CMK (cell line): ENCODE measurements at places on chromosomes 2 and 18.
A peak's percentile ranks its signal among the peaks of the same experiment; 100 is the strongest.

DNA sequence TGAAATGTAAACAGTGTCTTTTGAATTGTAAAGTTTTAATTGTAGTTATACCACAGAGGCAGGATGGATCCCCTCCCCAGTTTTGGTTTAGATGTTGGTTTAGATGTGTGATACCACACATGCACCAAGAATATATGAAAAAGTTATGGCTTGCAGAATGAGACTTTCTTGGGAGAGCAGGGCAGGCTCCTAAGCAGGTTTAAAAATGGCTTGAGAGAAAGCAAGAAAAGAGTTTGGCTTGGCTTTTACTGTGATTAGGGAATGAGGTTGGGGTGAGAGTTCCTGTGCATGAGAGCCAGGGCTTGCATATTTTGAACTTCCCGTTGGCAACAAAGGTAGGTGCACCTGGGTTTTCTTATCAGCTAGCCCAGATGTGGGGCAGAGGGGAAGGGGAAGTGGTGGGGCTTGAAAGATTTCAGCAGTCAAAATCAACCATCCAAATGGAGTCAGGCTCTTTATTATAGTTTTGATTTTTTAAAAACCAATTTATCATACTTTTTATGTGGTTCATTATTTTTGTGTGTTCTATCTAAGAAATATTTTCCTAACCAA is 246.9 kb downstream of the MTX2 start:
- no peak for DNase-seq

GRCh38 chr18:46053368-46054095 is 18.5 kb downstream of the PSTPIP2 start:
- DNase-seq, result no peak

- no peak for DNase-seq
These were observed 47.8 kb downstream of the PHLPP1 start for GRCh38 chr18:62763101-62763521.

- no peak for DNase-seq
These were observed 71.1 kb downstream of the DOCK10 start for GRCh38 chr2:224971214-224971613.

- DNase-seq, result no peak
These were observed 64.1 kb downstream of the NPPC start for GRCh38 chr2:231862071-231862470.

- no peak for DNase-seq
These were observed 61.7 kb downstream of the CD226 start for GRCh38 chr18:69885841-69886531.

DNA sequence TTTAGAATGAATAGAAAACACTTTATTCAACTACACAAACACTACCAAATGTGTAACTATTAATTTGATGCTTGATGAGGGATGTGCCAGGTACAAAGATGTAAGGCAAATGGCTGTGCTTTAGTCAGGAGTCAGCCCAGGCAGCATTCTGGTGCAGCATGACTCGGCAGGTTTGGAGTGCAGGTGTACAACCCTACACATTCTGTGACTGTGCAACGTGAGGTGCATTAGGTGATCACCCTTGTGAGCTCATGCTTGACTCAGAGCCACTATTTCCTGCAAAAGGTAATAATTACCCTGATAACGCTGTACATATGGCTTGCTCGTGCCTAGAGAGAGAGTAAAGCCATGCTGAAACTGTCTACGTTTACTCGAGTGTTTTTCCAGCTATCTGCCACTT is 288.7 kb upstream of the DSEL start:
- no peak for DNase-seq

GRCh38 chr18:2657788-2658458 is 2.4 kb downstream of the SMCHD1 start:
- no peak for DNase-seq

- DNase-seq, result no peak
These were observed 151.1 kb downstream of the MBP start for GRCh38 chr18:76981396-76981968.

DNA sequence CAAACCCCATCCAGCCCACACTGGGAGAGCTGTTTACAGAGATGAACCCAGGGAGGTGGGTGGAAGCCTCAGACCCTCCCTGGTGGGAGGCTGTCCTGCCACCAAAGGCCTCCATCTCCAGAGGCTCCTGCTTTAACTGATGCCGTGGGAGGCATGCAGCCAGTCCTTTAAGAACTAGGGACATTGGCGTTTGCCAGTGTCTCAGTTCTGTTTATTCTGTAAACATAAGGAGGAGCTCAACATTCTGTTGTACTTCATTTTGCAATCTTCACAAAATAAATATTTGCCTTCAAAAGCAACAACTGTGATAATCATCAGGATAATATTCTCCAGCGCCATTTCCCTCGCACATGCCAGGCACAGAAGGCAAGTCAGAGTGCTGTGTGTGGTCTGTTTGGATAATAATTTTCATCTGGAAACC is 6.8 kb downstream of the EDAR start:
- DNase-seq, result no peak

DNA sequence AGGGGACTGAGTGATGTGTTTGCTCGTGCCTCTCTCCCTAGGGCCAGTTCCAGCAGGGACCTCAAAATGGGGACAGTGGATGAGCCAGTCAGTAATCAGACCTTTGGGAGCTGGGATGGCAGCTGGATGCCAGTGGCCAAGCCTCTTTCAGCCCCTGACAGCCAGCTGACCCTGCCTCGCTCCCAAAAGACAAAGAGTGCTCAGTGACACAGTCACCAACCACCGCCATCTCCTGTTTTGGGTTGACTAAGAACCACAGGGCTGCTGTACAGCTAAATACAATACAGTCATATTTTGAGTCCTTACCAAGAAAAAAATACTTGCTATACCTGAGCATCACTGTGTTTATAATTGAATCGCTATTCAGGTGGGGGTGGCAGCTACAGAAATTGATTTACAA is 75.7 kb downstream of the POU3F3 start:
- DNase-seq, result no peak

GRCh38 chr2:101699755-101700461 is 2.4 kb downstream of the MAP4K4 start:
- no peak for DNase-seq

GRCh38 chr2:102048465-102048864 is 56.7 kb downstream of the IL1R2 start:
- no peak for DNase-seq

DNA sequence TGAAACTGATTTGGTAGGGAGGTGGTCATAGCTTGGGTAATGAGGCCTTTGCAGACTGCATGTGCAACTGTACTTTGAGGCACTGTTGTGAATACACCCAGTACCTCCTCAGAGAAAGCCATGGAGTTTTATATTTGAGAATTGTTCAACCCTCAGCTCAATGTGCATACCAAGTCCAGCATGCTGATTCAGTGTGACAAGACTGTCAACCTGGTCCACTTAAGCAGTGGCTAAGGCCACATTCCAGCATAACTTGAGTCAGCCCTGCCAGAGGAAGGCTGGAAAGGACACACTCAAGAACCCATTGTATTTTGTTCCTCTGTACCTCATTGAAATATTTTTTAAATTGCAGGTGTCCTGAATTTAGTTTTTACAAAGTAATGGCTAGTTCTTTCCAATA is 121.8 kb upstream of the HNMT start:
- no peak for DNase-seq

DNA sequence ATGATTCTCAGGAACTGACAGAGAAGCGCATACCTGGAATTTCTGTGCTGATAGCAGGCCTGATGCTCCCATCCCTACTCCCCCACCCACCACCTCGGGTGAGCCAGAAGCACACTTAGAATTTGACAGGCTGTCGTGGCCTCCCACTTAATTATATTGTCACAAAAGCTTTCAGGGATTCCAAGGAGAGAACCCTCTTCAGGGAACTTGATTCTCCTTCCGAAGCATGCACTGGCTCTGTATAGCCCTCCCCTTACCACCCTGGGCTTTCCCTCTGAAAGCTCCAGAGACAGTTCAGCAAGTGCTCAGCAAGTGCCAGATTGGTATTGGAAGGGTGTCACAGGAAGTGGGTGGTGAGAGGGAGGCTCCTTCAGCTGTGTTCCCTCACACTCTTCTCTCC is 252.5 kb upstream of the SIX2 start:
- no peak for DNase-seq

DNA sequence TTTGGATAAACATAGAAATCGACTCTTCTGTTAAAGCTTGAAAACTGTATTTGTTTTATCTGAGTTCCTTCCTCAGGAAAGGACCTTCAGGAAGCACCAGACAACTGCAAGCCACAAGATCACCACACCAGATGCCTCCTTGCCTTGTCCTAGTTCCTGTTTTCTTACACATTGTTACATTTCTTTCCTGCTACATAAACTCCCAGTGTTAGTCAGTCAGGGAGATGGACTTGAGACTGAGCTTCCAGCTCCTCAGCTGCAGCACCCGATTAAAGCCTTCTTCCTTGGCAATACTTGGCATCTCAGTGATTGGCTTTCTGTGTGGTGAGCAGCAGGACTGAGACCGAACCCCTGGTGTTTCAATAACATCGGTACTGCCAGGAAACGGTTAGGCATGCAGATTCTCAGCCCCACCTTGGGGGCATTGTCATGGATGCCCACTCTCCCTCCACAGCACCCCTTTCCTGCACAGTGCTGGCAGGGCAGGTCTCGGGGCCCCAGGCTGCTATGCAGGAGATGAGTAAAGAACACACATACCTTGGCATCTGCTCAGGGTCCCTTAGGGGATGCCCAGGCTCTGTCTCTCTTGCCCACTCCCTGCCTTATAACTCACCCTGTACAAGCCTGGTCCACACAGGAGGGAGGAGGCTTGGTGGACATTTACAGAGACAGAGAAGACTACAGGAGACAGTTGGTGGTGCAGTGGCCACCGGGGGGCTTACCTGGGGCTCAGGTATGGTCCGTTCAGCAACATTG is 32.6 kb downstream of the ANKMY1 start:
- peak; percentile 20 for DNase-seq

DNA sequence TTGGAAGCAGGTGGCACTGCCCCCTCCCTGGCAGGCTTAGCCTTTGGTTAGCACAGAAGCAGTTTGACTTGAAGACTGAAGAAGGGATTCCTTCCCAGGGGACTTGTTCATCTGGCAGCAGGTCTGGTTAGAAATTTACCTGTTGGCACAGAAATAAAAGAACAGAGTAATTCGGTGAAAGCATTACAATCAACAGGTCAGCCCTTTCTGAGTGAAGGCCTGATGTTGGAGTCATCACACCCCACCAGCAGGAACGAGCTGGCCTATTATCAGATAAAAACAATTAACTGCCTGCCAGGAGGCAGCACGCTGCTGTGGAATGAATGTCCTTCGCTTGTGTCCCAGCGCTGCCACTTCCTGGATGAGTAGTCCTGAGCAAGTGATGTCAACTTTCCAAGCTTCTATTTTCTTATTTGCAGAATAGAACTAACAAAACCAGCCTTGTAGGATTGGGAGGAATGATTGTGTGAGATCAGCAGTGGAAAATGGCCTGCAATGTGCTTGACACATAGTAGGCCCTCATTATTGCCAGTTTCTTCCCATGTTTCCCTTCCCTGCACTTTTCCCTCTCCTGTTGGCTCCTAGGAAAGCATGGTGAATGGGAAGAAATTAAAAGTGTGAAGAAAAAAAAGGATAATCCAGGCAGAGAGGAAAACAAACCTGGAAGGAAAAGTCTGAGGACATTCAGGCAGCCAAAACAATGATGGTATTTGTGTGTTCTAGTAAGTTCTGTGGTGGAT is 29.0 kb downstream of the LGALSL start:
- DNase-seq, result no peak

DNA sequence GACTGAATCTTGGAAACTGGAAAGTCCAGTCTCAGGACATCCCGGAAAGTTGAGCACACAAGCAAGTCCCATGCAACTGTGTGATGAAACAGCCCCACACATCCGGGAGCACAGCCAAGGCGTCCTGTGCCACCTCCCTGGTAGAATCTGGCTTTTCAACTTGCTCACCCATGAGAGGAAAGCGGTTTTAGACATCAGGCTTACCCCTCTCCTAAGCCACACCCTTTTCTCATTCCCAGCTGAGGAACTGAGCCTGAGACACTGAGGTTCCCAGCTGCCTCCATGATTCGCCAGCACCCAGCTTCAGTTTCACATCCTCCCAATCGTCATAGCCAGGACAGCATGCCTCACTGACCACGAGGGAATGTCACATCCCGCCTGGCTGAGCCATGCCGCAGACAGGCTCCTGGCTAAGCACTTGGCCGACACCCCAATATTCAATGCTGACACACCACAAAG is 60.3 kb downstream of the STEAP3 start:
- no peak for DNase-seq

DNA sequence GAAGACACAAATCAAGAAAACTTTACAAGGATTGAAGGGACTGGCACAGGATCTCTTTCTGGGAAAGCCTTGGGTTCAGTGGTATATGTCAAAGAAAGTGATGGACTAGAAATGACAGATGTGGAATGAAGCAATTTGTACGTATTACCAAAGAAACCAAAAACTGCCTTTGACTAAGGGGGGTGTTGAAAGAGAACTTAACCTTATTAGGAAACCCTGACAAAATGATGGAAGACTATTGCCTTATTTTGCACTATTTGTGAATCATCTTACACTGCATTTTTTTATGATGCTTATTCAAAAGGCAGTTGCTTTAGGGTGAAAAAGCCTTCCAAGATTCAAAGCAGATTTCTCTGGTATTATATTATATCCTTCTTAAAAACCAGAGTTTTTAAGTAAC is 4.0 kb downstream of the TSGA10 start:
- DNase-seq, result no peak

DNA sequence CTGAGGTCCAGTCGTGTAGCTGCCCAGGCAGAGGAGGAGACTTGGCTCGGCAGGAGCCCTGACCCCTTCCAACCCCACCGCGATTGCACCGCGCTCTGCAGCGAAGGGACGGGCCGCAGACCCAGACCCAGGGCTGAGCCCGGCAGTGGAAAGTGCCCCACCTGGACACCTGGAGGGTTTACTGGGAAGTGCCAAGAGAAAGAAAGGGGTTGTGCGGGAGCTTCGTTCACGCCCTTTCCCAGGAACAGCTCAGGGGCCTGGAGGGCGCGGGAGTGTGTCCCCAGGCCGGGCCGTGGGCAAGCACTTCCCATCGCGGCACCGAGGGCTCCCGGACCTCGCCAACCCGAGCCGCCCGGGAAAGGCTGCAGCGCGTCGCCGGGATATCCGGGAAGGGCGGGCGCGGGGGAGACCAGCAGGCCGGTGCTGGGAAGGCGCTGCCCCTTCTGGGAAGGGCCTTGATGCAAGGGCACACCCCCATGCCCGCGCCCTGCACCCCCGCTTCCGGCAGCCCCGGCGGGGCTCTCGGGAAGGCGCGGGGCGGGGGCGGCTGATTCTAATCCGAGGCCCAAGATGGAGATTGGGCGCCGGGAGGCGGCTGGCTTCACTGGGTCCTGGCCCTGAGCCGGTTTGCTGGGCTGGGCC is 36.1 kb upstream of the MRPL33 start:
- DNase-seq, result no peak

GRCh38 chr2:207037896-207038295 is 98.6 kb downstream of the CPO start:
- DNase-seq, result no peak

GRCh38 chr2:150981826-150982225 is 279.8 kb downstream of the RBM43 start:
- no peak for DNase-seq

DNA sequence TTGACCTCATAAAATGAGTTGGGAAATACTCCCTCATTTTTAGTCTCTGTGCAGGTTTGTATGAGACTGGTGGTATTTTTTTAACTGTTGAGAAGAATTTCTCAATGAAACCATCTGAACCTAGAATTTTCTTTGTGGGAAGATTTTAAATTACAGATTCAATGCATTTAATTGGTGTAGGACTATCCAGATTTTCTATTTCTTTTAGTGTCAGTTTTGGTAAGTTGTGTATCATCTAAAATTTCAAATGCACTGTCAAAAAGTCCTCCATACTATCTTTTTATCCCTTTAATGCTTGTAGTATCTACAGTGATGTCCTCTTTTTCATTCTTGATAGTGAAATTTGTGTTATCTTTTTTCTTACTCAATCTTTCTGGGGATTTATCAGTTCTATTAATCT is 1.8 kb upstream of the BOK start:
- DNase-seq, result no peak

GRCh38 chr2:231347081-231347480 is 48.4 kb upstream of the B3GNT7 start:
- peak; percentile 73 for DNase-seq
